ENCODE measurements at places on chromosomes 3 and 15.

DNA sequence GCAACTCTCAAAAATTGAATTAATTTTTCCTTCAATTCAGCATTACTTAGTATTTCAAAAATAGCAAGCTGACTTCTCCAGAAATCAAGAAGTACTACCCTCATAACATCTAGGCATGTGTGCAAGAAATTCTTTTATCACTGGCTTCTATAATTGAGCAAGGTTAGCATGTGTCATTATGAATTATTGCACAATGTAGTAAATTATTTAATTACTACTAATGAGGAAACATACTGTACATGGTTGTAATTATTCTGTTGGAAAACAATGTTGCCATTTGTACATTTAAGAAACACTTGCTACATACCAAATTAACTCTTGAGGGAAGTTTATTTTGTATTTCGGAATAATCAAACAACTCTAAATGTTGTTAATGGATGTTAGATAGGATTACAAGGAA lies 122.2 kb upstream of the ICE2 start:
- DNase-seq: no peak

- no peak for DNase-seq
Measured at GRCh38 chr3:146709969-146710368, 104.8 kb upstream of the PLSCR5 start.

GRCh38 chr3:57141719-57142410 lies 23.3 kb downstream of the IL17RD start:
- DNase-seq: no peak

DNA sequence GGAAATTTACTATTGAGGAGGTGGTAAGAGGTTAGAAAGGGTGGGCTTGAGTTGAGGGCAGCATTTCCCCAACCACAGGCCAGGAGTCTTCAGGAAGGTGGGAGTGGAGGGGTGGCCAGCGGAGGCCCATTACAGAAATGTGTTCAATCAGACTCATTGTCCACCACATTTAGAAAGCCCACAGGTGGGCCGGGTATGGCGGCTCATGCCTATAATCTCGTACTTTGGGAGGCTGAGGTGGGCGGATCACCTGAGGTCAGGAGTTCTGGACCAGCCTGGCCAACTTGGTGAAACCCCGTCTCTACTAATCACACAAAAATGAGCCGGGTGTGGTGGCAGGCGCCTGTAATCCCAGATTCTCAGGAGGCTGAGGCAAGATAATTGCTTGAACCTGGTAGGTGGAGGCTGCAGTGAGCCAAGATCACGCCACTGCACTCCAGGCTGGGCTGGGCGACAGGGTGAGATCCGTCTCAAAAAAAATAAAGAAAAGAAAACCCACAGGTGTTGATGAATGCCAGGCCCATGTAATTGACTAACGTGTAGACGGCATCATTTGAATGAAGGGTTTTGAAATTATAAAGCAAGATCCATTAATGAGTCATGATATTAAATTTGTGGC lies 12.2 kb upstream of the SYNM start:
- no peak for DNase-seq

- no peak for DNase-seq
Measured at GRCh38 chr3:64080616-64081234, 57.4 kb upstream of the PSMD6 start.

- no peak for DNase-seq
Measured at GRCh38 chr3:37943631-37944314, 46.8 kb upstream of the VILL start.

GRCh38 chr3:170709046-170709445 lies 123.2 kb upstream of the SLC7A14 start:
- DNase-seq: no peak

- DNase-seq: no peak
Measured at GRCh38 chr15:55513152-55513551, 5.1 kb upstream of the DNAAF4 start.

GRCh38 chr3:183524476-183524875 lies 31.0 kb downstream of the KLHL6 start:
- peak; percentile 86 for DNase-seq

DNA sequence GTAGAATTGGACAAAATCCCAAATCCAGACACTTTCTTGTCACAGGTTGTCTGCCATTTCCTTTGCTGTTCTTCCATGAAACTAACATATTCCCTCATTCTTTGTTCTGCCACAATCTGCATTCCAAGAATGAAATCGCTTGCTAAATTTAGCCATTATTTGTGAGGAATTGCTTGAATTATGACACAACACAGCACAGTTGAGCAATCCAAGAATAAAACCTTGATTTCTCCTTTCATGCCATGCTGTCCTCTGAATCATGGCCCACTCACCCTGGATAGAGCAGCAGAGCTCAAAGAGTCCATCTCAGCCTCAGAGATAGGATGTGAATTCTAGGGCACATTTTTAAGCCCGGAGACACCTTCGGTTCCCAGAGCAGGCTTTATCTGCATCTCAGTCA lies 35.2 kb upstream of the GREM1 start:
- DNase-seq: no peak

GRCh38 chr3:62805580-62806277 lies 69.5 kb downstream of the CADPS start:
- DNase-seq: no peak

- peak; percentile 76 for DNase-seq
Measured at GRCh38 chr15:52010633-52011595, 8.1 kb upstream of the MAPK6 start.

GRCh38 chr3:59502806-59503205 lies 453.0 kb upstream of the CFAP20DC start:
- DNase-seq: no peak

- DNase-seq: no peak
Measured at GRCh38 chr15:57158997-57159668, 217.2 kb upstream of the CGNL1 start.

DNA sequence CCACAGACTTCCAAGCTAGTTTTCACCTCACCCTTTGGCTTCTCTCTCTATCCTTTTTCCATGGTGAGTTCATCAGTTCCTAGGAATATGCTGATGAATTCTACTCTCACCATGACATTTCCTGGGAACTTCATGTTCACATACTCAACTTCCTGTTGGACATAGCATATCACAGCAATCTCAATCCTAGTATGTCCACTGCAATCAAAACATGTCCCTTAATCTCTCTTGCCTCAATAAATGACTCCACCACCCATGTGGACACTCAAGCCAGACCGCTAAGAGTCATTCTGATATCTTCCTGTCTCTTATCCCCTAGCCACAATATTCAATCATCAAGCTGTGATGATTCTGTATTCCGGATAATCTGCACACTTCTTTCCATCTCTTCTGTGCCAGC lies 66.7 kb upstream of the MME start:
- no peak for DNase-seq

GRCh38 chr15:77059786-77060361 lies 11.0 kb downstream of the TSPAN3 start:
- DNase-seq: peak; percentile 39

- DNase-seq: no peak
Measured at GRCh38 chr3:134822090-134822489, 27.0 kb downstream of the EPHB1 start.

GRCh38 chr3:132595014-132595413 lies 2.1 kb upstream of the ACKR4 start:
- DNase-seq: peak; percentile 59

- DNase-seq: peak; percentile 39
Measured at GRCh38 chr3:46024131-46024530, 3.2 kb downstream of the XCR1 start.

DNA sequence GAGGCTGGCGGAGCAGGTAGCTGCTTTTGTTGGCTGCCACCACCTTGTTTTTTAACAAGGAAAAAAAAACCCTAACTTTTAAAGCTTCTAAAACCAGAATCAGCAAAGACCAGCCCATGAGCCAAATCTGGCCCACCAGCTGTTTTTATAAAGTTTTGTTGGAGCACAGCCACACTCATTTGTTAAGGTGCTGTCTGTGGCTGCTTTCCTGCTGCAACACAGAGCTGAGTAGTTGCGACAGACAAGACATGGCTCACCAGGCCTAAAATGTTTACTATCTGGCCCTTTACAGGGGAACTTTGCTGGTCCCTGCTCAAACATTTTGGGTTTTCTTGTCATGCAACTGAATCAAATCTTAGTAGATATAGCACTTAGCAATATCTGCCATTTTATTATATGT lies 18.9 kb downstream of the EFCAB12 start:
- DNase-seq: no peak

DNA sequence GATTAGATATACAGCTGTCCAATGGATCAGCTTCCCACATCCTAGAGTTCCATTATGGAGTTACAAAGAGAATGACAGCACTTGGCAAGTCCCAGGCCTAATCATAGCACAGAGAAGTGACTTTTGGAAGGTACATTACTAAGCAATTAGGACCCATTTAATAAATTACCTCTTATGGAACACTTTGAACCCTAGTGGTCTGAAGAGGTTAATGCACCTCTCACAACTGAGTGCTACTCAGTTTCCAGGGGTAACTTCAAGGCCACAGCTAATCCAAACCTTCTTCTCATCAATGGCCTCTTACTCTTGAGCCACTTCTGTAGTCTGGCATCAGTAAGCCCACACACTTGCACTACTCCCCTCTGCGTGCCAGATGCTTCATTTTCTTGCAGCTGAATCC lies 34.9 kb upstream of the MEIS2 start:
- DNase-seq: peak; percentile 39

- no peak for DNase-seq
Measured at GRCh38 chr3:56197259-56197965, 270.9 kb downstream of the ERC2 start.

- no peak for DNase-seq
Measured at GRCh38 chr15:63040509-63040908, 2.0 kb upstream of the TPM1 start.

DNA sequence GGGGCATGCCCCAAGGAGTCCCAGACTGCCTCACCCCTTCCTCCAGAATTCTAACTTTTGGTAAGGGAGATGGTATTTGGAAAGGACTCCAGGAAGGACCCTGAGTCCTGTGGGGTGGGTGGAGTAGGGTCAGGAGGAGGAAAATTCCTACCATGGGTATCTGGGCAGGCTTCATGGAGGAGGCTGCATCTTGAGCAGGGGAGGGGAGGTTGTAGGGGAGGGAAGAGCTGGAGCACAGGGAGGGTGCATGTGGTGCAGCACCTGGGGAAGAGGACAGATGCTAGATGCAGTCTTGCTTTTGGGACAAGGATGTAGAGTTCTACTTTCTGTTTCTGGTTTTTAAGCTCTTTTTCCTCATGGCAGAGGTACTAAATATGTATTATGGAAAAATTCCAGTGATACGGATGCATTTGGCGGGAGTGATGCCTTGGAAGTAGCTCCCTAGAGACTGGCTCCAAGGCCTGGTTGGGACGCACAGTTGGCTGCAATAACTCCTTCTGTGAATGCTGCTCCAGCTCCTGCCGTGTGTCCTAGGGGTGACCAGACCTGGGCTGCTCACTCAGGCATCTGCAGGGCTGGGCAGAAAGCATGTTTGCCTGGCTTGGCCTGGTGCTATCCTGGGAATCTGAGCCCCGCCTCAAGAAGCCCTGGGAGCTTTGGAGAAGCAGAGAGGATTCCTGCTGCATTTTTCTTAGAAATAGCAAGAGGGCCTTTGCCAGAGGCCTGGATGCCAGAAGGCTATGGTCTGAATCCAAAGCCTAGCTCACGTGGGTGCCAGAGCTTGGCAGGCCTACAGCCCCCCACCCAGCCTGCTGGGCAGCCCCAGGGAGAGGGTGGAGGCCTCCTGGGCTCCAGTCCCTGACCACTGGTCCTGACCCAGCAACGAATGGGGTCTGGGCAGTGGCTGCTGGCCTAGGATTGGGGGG lies 10.1 kb downstream of the SEMA3F start:
- DNase-seq: no peak

DNA sequence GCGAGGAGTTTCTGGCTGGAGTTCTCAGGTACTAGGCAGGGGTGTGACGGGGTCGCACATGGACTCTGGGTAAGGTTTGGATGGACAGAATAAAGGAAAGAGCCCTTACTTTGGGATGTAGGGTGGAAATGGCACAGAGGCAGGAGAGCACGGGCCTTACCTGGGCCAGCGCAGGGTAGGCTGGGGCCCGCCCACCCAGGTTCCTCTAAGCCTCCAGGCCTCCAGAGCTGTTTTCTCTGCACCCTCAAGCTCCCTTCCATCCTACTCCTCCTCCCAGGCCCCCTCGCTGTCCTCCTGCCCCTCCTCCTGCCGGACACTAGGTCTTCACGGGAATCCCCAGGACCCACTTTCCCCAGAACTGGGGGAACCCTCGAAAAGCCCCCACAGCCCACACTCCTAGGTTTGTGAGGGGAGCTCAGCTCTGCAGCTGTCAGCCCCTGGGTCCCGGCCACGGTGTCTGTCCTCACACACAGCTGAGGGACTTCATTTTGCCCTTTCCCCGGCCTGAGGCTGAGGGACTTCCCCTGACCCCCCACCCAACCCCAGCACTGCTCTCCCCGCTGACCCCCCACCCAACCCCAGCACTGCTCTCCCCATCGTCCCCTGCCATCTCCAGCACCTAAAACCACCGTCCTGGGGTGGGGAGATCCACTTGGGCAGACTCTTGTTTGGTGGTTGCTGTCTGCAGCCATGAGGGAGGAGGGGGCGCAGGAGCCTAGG lies 53.0 kb upstream of the PCSK6 start:
- DNase-seq: no peak

- DNase-seq: peak; percentile 32
Measured at GRCh38 chr3:189927975-189928895, 192.5 kb downstream of the P3H2 start.

- DNase-seq: no peak
Measured at GRCh38 chr3:163541629-163542028, 1536.7 kb downstream of the SI start.

DNA sequence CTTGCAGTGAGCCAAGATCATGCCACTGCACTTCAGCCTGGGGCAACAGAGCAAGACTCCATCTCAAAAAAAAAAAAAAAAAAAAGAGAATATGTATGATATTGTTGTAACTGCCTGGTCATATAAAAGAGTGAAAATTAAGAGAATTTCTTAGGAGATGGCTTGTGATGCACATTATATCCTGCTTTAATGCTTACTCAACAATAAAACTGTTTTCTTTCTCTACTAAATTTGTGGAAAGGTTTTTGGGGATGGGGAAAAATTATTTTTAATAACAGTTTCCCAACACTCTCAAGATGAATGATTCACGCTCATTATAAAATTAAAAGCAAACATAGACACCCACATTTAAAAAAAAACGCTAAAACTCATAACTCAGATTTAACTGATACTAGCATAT lies 1163.0 kb downstream of the SI start:
- no peak for DNase-seq

All from dermis blood vessel endothelial cell (primary cell).